ENCODE measurements at places on chromosomes 6 and 20.
A peak's percentile ranks its signal among the peaks of the same experiment; 100 is the strongest.

DNA sequence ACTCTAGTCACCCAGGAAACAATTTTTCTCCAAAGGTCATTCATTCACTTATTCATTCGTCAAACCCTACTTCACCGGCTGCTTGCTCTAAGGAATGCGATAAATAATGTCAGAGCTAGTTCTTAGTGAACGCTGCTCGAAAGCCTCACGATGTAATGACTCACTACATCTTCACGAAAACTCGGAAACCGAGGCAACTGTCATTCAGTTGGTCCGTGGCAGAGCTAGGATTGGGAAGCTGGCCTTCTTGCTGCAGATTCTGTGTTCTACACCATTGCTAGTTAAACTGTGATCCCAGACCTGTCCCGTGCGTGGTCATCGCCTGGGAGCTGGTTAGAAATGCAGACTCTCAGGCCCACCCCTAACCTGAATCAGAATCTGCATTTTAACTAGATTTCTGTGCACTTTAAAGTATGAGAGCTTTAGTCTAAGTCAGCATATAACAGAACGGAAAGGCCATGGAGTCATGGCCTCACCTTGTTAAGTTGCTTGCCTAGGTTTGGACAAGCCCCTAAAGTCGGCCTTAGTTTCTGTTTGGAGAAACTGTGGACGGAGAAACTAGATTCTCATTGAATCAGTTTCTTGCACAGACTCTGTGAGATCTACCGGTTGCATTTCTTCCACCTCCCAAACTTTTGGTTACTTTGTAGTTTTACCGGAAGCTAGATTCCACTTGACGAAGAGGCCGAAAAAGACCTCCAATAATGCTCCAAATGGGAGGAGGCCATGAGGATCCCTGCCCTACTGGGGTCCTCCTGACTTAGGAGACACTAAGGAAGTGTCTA, 651 bp upstream of the CCND3 start:
- DNase-seq, result peak; percentile 74

DNA sequence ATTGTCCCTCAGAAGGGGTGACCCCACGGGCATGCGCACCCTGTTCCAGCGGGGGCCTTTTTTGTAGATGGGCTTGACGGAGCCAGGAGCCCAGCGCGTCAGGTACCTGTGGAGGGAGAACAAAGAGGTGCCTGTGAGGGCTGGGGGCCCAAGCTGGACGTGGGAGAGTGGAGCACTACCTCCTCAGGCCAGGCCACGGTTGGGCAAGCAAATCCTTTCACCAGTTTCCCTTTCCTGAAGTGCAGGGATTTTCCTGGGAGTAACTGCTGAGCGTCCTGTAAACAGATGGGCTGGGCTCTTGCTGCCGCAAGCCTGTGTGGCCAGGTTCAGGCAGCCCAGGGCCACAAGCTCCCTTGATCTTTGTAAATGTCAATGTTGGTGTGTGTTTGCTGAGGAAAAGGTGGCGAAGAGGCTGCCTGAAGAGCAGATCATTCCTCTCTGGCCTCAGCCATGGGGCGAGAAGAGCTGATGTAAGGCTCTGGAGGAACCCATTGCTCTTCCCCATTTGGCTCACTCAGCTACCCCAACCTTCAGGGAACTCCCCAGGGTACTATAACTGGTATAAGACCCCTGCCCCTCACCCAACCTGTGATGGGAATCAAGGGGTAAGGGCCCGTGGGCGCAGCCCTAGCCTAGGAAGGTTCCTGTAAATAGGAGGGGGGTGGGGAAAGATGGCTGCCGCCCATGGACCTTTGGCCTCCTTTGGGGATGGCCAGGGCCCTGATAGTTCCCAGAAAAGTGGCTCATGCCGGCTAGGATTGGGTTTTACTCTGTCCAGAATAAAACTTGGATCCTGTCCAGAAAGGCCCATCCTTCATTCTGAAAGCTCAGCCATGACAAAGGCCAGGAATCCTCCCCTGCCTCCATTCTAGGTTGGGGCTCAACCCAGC, 15.5 kb downstream of the MRPS18A start:
- DNase-seq, result no peak

DNA sequence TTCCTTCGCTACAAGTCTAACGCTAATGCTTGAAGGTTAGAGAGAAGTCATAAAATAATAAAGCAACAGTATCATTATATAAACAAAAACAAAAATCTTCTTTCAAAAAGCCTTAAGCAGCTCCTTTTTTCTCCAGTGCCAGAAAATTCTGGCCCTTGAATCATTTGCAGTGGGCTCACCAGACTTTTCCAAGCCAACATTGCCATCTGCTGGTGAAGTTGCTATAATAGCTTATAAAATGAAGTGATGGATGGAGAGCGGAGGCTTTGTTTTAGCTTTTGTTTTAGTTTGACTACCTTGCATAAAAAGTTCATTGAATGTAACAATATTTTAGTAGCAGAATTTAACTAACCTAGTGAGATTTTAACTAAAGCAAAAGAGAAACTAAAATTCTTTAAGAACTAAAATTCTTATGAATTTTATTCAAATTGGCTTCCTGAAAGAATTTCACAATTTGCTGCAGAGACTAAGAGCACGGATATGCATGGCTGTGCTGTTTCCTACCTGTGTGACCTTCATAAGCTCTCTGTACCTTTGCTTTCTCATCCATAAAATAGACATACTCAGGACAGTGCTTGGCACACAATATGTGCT, 44.8 kb upstream of the SLC2A12 start:
- DNase-seq, result peak; percentile 80

GRCh38 chr20:8967641-8968245, 101.1 kb upstream of the PLCB4 start:
- DNase-seq, result no peak

DNA sequence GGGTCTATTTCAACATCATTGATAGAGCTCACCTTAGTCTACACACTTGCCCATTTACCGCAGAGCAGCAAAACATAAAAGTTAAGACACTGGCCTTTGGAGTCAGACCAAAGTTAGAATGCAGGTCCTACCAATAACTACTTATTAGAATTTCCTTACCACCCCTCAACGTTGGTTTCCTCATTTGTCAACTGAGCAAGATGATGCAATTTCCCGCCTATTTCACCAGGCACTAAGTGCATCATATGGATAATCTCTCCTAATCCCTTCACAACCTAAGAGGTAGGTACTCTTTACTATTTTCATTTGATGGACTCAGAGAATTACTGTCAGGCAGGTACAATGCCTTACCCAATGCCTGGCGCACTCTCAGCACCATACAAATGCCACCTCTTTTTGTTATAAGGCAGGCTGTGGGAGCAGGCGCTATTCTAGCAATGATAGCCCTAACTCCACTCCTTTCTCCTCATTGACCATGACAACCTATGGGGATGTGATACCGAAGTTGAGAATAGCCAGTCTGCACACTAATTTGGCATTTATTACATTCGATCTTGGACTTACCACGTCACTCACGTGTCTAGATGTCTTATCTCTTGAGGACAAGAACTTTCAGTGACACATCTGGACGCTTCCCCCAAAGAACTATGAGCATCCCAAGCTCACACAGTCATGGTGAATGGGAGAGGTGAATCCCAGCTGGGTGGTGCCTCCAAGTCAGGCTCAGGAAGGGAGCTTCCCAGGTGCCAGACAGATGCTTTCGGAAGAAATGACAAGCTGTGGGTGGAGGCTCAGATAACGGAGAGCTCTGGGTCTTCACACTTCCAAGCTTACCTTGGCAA, 128.1 kb upstream of the STMND1 start:
- no peak for DNase-seq

DNA sequence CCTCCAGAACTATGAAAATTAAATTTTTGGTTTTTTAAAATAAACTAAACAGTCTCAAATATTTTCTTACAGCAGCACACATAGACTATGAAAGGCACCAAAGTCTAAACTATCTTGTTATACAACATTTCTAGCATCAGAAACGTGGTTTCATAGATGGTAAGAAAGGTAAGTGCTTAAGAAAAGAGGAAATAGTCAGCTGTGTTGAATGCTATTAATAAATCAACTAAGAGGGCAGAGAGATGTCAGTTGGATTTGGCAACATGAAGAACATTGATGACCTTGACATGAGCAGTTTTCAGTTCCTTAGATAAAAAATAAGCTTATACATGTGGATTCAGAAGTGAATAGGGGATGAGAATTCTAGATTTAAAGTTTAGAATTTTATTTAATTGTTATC, 113.6 kb downstream of the RFX6 start:
- DNase-seq, result no peak

GRCh38 chr6:116562019-116562403, 8.5 kb downstream of the CALHM4 start:
- no peak for DNase-seq

All from AG20443 (cell line).